ENCODE measurements at places on chromosomes 11 and 22. TPM values are rescaled to one million over a fixed set of nuclear protein-coding genes. Genes with fewer than 3 reads are reported as not detected.

SMIM38 gene
- 0.21 TPM for total RNA-seq

CLTCL1 gene
- total RNA-seq, result 26.9 TPM

GNB1L gene
- 5.1 TPM for total RNA-seq

OR5A1 gene
- not detected for total RNA-seq

GDPD4 gene
- not detected for total RNA-seq

APOA5 gene
- not detected for total RNA-seq

ASPHD2 gene
- total RNA-seq, result 3.4 TPM

MMP12 gene
- not detected for total RNA-seq

CCDC81 gene
- total RNA-seq, result 0.34 TPM

CD6 gene
- total RNA-seq, result 0.07 TPM

C11orf52 gene
- 1.0 TPM for total RNA-seq
